ENCODE measurements at places on chromosomes 16 and 17.
A peak's percentile ranks its signal among the peaks of the same experiment; 100 is the strongest.

DNA sequence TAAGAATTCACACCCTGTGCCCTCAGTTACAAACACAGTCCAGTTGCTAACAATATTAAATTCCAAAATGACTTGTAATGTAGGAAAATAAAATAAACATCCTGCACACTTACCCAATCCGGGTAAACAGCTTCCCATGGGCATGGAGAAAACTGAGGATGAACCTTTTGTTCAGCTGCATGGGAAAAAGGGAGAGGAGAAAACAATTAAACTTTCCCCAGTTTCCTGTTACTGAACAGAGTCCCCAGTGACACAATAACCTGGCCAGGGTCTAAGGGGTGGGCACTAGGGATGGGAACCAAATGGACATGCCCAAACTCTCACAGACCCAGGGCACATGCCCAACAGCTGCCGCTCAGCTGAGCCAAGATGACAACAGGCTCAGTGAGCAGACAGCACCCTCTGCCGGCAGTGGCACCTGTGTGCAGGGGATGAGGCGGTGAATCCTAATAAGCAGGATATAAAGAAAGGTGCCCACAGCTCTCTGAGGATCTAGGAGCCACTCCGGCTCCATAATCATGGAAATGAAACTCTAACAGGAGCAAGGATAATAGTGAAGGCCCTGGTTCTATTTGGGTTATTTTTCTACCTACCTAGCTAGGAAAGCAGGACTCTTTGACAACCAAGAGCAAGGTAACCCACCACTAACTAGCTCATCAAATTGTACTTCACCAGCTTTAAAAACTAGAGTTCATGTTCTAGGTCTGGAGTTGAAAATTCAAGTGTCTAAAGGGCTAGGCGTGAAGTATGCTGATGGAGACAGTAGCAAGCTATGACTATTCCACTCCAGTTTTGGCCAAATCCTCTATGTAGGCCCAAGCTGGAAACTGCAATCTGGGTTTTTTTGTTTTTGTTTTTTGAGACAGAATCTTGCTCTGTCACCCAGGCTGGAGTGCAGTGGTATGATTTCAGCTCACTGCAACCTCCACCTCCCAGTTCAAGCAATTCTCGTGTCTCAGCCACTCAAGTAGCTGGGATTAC, 58.8 kb downstream of the SMG6 start:
- peak; percentile 83 for DNase-seq

GRCh38 chr16:85047867-85048455, 20.4 kb downstream of the KIAA0513 start:
- DNase-seq: no peak

DNA sequence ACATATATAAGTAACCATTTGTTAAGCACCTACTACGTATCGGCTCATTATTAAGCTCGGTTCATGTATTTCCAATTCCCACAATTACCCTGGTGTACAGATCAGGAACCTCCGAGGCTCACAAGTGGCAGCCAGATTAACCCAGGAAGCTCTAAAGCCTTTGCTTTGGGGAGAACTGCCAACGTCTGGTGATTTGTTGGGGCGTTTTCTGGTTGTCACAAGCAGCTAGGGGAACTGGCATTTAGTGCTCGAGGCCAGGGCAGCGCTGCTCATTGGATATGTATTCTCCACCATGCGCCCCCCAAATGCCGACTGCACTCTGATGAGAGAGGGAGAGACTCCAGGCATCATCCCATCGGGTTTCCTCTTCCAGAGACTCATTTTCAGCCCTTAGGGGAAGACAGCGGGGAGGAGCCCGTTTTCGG, 541 bp downstream of the ZNF18 start:
- DNase-seq: peak; percentile 59

- DNase-seq: no peak
Measured at GRCh38 chr17:71334048-71334751, 786.6 kb upstream of the SOX9 start.

DNA sequence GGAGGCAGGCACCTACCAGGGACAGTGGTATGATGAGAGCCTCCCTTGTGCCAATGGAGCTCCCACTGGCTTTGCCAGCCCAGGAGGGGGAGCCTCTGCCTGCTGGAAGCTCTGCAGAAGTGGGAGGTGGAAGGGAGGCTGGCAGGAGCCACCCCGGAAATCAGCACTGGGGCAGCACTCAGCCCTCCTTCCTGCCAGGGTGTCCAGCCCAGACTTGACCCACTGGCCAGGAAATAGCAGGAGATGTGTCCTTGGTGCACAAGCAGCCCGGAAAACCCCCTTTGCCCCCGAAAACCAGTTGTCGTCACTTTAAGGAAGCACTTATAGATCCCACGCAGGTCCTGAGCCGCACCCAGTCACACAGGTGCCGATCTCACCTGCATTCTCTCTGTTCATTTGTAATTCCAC, 49.3 kb upstream of the CACNG4 start:
- peak; percentile 60 for DNase-seq

DNA sequence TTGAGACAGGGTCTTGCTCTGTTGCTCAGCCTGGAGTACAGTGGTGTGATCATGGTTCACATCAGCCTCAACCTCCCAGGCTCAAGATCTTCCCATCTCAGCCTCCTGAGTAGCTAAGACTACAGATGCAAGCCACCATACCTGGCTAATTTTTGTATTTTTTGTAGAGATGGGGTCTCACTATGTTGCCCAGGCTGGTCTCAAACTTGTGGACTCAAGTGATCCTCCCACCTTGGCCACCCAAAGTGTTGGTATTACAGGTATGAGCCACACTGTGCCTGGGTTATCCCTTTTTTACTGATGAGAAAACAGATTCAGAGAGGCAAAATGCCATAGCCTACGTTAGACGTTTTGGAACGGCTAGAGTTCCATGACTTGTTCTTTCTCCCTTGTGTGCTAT, 30.1 kb downstream of the SNX29 start:
- DNase-seq: no peak

DNA sequence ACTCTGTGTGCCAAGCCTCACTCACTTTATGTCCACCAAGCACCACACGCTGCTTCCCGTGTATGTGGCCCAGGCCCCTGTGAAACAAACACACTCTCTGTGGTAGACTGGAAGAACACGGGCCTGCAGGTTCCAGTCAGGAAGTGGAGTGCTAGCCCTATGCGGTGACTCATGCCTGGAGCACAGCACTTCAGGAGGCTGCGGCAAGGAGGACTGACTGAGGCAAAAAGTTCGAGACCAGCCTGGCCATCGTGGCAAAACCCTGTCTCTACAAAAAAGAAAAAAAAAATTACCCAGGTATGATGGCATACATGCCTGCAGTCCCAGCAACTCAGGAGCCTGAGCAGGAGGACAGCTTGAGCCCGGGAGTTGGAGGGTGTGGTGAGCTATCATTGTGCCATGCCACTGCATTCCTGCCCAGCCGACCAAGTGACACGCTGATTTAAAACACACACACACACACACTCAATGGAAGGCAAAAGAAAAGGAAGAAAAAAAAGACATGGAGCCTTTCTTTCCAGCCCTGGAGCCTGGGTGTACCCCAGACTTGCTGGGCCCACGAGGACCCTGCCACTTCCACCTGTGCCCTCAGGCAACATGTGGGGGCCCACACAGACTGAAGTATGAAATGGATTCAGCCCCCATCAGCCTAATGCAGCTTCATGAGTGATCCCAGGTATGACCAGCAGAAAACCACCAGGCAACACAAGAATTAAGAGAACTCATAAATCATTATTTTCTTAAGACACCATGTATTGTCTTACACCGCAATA, 126.6 kb downstream of the ANKRD11 start:
- peak; percentile 69 for DNase-seq

DNA sequence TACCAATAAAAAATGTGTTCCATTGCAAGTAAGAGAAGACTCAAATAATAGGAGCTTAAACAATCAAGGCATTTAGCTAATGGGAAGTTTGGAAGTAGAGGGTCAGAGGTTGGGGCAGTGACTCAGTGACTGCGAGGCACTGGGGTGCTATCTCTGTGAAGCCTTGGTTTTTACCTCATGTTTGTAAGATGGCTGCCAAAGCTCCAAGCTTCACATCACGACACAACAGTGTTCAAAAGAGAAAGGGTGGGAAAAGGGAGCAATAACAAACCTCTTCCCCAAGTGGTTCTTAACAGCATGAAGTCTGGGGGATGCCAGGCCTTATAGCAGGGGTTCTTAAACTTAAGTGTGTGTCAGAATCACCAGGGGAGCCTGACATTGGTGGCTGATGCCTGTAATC, 26.6 kb upstream of the GPRC5B start:
- no peak for DNase-seq

- DNase-seq: peak; percentile 66
Measured at GRCh38 chr17:46003907-46004748, 5.1 kb downstream of the STH start.

DNA sequence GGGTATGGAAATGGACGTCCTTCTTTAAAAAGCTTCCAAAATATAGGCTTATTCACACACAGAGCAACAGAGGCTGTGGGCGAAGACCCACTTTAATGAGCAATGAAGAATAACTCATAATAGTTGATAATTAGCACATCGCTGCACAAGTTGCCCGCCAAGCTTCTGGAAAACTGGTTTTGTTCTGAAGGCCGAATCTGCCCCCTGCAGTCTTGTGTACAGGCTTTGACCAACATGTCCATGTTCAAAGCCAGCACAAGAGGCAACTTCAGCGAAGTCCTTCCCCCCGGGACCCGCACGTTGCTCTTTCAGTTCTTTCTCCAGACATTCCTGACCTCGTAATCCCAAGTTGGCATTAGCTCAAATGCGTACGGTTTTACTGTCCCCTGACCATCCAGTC, 73.3 kb downstream of the IRX5 start:
- no peak for DNase-seq

DNA sequence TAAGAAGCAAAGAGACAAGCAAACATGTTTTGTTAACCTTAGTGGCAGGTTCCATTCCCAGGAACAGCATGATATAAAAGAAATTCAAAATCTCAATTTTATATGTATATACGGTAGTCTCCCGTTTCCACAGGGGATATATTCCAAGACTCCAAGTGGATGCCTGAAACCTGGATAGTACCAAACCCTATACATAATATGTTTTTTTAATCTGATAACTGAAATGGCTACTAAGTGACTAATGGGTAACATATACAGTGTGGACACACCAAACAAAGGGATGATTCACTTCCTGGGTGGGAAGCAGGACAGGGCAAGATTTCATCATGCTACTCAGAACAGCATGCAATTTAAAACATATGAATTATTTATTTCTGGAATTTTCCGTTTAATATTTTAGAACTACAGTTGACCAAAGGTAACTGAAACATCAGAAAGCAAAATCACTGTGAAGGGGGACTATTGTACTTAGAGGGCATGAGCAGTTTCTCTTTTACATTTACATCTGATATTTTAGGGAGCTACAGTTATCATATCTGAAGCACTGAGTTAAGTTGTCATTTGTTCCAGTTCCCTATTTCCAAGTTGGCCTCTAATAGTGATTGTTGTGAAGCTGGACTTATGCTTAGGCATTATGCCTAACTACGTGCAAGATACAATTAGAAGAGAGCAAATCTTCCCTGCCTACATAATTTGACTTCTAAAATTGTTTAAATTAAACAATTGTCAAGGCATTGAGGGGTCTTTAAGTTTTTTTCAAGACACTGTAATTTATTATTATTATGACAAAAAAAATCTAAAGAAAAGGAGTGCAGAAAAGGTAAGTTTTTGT, 34.1 kb upstream of the ABCA6 start:
- peak; percentile 84 for DNase-seq

DNA sequence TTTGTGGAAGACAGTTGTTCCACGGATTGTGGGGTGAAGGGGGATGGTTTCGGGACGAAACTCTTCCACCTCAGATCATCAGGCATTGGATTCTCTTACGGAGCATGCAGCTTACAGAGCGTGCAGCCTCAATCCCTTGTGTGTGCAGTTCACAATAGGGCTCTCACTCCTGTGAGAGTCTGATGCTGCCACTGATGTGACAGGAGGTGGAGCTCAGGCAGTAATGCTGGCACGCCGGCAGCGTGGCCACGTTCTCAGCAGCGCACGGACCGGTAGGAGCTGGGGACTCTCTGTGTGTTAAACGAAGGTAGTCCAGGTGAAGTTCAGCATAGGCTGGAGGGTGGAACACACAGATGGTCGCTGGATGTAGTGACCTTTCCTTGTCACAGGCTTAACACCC, 37.8 kb downstream of the SEC14L1 start:
- no peak for DNase-seq

DNA sequence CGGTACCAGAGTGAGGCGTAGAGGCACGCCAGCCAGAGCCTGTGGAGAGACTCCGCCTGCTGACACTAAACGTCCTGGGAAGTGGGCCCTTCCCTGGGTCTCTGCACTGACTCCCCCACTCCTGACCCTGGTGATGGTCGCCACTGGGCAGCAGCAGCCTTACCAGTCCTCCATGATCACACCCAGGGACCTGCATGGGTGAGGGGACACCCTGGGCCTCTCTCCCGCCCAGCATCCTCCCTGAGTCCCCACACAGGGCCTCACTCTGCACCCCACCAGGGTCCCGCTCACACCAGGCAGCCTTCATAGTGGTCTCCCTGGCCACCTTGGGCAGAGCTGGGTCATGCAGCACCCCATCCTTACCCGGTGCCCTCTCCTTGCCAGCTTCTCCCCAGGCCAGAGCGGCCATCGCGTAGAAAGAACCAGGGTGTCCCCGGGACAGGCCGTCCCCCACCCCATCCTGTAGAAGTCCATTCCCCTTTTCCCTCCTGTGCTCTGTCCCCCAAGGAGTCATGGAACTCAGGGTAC, 10.7 kb downstream of the RGS11 start:
- no peak for DNase-seq

GRCh38 chr17:43085474-43085873, 39.7 kb downstream of the BRCA1 start:
- no peak for DNase-seq

DNA sequence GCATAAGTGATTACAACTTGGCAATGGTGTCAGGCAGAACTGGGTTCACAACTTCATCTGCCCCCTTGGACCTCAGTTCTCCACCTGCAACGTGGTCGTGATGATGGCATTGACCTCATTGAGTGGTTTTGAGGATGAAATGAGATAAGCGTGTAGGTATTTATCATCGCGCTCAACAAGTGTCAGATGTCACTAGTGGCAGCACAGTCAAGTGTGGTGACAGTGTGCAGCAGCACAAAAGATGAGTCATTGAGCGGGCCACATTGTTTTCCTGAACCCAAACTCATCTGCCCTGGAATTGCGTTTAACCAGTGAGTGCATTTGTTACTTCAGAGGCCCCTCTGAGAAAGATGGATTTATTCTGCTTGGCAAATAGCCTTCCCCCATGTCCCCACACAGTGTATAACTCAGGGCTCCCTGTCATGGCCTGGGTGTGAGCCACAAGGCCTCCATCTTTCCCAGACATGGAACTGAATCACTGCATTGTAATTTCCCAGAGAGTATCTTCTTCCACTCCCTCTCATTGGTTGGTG, 20.9 kb downstream of the IRX3 start:
- peak; percentile 87 for DNase-seq

DNA sequence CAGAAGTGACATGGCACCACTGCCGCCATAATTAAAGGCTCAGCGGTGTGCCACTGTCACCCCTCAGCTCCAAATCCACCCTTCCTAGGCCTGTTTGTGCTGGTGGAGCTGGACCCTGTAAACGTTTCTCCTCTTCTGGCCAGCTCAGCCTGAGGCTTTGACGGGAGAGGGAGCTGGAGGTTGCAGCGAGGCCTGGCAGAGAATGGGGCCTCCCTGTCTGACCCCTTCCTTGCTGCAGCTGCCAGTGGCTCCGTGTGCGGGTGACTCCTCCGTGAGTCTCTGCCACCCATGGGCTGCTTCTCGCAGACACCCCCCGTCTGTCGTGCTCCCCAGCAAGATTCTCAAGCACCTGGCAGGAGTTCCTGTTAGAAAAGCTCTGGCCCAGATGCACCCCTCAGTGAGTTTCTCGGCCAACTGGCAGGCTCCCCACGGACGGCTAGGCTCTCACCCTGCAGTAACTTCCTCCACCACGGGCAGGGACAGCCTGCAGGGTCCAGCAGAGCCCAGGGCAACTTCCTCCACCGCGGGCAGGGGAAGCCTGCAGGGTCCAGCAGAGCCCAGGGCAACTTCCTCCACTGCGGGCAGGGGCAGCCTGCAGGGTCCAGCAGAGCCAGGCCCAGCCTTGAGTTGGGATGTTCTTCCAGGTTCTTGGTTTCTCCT, 4.7 kb upstream of the CHMP6 start:
- DNase-seq: no peak

All from DMS53 (cell line).